Stimulated activated CD8-positive, alpha-beta memory T cell treated with anti-CD3 and anti-CD28 coated beads, Interleukin-4, amount 100 ng/mL, for 1 hour (primary cell): ENCODE measurements at places on chromosomes 11 and 22.

DNA sequence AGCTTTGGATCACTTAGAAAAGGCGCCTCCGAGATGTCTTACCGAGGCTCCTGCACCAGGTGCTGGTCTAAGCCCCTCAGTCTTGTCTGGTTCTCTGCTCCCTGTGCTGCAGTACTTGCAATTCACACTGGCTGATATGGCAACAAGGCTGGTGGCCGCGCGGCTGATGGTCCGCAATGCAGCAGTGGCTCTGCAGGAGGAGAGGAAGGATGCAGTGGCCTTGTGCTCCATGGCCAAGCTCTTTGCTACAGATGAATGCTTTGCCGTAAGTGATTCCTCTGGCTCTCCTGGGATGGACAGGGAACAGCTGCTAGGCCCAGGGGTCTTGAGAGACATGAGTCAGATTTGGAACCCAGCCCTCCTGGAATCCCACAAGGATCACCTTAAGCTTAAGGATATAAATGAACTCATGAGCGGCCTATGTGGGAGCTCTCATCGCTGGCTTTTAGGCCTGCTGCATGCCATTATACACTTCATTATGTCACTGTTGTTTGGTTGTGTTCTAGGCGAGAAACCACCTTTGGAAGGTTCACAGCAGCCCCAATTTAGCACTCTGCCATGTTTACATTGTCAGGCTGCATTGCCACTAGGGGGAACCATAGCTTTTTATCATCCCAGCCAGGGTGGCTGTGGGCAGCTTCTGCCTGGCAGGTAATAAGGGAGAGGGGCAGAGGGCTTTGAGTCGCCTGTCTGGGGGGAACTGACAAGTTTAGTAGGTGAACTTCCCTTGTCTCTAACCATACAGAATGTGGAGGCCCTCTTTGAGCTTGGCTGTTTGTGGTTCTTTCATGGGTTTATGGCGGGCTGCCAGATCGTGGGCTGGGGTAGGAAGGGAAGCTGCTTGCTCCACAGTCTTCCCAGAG is 8.5 kb downstream of the ACAD8 start:
- no peak for DNase-seq

DNA sequence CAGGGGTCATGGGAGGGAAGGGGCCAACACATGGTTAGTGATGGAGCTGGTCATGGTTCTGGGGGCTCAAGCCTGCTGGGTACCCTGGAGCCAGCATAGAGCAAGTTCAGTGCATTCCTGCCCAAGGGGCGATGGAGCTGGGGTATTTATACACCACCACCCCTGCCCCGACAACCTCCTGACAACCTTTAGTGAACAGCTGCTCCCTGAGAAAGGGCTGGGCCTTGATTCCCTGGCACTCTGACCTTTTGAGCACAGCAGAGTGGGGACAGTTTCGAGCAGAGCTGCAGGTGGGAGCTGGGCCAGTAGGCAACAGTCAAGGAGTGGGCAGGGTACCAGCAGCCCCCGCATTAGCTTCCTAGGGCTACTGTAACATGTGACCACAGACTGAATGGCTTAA is 6.0 kb downstream of the PARVG start:
- DNase-seq: no peak

DNA sequence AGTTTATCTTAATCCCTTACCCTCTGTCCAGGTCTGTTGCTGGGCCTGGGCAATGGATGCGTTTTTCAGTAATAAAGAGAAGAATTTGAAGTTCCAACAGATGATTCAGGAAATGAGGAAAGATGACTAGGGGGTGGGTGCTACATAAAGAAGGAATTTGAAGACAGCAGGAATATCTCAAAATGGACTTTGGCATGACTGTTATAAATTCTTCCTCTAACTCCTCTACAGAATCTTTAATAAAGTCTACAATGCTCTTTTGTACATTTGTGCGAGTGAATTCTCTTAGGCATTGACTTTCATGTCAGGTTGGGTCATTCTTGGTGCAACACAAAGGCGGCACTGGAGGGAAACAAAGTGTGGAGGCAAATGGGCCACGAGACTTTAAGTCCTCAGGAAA is 35.1 kb upstream of the PRSS23 start:
- DNase-seq: no peak

GRCh38 chr11:10318527-10318802 is 13.6 kb downstream of the ADM start:
- DNase-seq: no peak

DNA sequence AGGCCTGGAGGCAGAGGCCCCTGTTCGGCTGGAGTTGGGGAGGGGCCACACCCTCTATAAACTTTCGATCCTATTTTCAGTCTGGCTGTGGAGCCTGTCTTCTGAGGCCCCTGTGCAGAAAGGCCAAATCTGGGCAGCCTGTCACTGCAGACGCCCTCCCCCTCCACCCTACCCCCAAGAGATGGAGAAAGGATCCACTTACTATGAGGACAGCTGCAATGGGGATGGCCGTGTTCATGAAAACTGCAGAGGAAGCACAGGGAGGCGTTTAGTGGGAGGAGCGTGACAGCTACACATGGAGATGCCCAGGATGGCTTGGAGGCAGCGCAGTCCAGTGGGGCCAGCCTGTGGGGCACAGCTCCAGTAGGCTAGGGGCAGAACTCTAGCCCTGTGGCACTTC is 43.5 kb upstream of the KCNJ11 start:
- DNase-seq: no peak

DNA sequence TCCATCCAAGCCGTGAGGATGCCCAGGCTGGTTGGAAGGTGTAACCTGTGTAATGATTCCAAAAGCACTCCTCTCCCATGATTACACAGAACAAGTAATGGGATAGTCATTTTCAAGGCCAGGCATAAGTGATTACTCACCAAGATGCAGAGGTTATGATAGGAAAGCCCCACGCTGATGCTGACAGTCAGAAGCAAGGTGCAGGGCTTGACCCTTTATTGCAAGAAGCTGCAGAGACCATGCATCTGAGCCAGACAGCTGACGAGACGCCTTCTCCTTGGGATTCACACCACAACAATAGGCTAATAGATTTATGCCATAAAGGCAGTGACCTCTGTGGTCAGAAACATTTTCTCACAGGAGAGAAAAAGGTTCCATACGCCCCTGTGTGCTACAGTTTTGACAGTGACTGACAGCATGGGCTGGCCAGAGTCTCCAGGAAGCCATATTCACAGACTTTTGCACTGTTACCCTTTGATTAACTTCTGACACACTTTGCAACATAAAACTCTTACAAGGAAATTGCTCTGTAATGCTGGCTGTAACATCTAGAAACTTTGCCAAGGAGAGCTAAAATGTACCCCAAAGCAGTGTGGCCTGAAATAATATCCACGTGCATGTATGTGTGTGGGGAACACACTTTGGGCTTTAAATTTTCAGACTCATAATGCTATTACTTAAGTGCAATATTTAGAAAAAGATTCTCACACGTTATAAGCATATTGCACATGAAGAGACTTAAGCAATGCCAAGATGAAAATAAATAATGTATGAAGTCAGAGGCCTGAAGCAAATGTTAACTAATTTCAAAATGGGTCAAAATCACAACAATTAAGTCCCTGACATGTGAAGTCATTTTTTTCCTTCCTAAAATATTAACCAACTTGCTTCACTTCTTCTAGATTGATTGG is 1079.0 kb upstream of the TENM4 start:
- no peak for DNase-seq
